ENCODE measurements at places on chromosomes 12 and 14.

GRCh38 chr12:91098461-91098860 lies 12.8 kb downstream of the LUM start:
- DNase-seq, result no peak

DNA sequence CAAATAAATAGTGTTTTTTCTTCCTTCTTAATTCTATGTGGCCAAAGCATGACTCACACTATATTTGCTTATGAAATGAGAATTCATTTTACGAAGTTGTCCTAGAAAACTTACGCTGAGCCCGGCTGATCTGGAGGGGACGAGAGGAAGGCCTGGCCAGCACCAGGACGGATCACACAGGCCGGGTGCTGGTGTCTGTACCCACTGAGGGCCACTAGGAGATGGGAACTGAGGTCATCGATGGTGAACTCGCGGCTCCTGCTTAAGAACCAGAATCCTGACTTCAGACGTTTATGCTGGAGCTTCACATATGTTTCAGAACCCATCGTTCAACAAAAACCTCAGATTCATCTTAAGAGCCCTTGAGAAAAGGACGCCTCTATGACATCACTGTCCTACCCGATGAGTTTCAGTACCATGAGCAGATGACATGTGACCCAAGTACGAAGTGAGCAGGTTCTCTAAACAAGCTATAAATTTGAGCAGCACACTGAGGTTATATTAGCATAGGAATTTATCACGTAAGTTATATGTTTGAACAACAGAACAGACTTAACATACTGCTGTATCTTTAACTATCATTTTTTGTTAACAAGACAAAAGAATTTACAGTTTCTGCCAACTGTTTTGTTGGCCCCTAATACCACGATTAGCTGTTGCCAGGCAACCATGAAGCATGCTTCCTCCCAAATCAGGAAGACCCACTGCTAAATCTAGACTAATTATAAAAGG lies 111.9 kb downstream of the FOXN3 start:
- DNase-seq, result no peak

DNA sequence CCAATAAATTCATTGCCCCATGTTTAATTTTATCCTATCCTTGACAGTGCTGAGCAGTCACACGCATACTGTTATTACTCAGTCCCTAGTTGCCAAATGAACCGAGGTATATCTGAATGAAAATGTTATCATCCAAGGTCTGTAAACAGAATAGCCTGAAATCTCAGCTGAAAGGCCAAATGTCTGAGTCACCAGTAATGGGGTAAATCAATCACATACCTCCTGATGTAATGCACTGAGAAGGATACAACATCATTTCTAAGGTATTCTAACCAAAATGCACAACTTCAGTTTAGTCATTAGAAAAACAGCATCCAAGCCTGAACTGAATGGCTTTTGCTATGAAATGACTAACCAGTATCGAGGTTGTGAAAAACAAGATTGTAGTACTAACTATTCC lies 228.6 kb downstream of the DPF3 start:
- no peak for DNase-seq

- DNase-seq, result no peak
These were observed 13.7 kb upstream of the TCTN2 start for GRCh38 chr12:123657211-123657610.

- no peak for DNase-seq
These were observed 21.8 kb downstream of the CHST11 start for GRCh38 chr12:104478396-104479122.

DNA sequence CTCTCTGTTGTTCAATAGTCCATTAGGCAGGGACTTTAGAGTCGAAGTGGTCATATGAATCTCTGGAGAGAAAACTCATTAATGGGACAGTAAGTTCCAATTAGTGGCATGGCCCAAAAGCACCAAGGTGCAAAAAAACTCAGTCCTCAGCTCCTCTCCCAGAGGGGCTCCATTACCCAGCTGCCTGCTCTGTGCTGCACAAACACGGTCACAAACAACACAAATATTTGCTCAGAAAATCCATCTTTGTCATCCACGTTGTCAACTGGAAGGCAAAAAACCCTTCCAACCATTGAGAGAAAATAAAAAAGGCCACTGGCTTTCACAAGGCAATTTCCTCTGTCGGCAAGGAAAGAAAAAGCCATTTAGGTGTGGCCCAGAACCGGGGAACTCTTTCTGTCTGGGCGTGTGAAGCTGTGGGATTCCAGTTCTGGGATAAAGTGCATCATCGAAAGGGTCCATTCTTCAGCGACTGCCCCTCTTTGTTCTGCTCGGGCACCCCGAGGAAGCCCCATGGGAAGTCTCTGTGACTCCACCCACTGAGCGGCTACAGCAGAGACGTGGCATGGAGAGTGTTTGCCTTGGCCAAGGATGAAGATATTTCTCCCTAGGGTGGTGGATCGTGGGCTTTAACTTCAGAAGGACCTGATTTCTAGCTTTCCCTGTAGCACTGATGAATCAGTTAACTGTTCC lies 137.6 kb downstream of the VRK1 start:
- DNase-seq, result no peak

DNA sequence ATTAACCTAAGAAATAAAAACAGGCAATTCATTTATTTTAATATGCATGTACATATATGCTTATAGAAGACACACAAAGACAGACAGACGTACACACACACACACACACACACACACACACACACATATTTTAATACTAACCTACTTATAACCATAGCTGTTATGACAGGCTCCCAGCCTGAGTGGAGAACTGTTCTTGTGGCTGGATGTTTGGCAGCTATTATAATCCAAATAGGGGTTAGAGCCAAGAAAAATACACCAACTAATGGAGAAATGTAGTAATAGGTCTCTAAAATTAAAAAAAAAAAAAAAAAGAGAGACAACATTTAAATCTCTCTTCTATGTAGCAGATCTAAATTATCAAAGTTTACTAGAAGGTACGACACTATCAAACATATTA lies 91.8 kb downstream of the SLC41A2 start:
- no peak for DNase-seq

- DNase-seq, result no peak
These were observed 28.8 kb downstream of the SCARB1 start for GRCh38 chr12:124834822-124835221.

- DNase-seq, result peak; percentile 71
These were observed 87.8 kb upstream of the NCOR2 start for GRCh38 chr12:124655048-124655697.

DNA sequence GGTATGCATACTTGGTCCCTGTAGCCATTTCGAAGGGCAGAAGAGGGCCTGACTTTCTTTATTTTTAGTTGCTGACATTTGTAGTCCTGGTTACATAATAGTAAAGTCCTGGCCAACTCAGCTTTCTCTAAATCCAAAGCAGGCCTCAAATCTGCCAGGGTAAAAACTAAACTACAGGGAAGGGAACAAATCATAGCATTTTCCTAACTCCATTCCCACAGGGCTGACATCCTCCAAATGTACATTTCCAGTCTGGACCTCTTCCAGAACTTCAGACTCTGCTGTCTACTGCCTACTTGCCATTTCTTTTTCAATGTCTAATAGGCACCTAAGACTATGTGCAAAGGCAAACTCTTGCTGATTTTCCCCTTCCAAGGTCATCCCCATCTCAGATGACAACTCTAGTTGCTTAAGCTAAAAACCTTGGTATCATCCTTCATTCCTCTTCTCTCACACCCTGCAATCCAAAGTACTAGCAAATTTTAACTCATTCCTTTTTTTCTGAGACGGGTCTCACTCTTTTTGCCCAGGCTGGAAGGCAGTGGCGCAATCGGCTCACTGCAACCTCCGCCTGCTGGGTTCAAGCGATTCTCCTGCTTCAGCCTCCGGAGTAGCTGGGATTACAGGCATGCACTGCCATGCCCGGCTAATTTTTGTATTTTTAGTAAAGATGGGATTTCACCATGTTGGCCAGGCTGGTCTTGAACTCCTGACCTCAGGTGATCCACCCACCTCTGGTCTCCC lies 2.0 kb downstream of the DDIT3 start:
- no peak for DNase-seq

- DNase-seq, result no peak
These were observed 80.0 kb downstream of the PRIMA1 start for GRCh38 chr14:93708311-93708734.

GRCh38 chr12:105443802-105444652 lies 113.5 kb downstream of the C12orf75 start:
- no peak for DNase-seq

GRCh38 chr14:105489542-105490266 lies 1.3 kb upstream of the TEDC1 start:
- peak; percentile 24 for DNase-seq

DNA sequence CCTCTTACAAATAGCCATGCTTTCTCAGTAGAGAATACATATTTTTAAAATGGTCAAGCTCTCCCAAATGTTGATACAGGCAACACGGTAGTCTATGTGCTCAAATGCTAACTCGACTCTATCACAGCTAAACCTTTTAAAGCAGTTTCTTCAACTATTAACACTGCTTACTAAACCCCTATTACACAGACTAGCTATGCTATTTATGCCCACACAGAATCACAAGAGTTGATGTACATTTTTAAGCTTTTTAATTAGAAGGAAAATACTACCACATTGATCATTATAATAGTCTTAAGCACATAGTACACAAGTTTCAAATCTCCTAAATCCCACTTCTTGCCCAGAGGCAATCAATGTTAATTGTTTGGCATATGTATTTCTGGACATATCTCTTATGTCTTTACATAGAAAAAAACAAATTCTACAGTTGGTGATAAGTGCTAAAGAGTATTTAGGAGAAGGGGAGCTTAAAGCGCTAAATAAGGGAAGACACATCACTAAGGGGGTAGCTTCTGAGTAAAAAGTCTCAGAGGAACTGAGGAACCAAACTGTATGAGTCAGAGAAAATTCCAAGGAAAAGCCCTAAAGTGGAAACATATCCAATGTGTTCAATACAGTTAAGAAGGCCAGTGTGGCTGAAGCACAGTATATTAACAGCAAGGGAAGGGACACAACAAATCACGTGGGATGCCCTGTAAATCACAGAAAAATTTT lies 13.7 kb downstream of the HNRNPC start:
- no peak for DNase-seq

DNA sequence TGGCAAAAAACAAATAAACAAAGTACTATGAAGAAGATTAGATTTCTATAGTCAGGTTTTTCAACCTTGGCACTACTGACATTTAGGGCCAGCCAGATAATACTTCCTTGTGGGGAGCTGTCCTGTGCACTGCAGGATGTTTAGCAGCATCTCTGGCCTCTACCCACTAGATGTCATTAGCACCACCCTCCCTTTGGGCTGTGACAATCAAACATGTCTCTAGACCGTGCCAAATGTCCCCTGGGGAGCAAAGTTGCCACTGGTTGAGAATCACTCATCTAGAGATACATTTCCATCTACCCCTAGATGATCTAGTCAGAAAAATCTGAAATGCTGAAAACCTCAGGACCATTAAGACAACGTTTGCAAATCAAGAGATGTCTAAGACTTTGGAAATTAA lies 29.9 kb downstream of the SRRM4 start:
- no peak for DNase-seq

DNA sequence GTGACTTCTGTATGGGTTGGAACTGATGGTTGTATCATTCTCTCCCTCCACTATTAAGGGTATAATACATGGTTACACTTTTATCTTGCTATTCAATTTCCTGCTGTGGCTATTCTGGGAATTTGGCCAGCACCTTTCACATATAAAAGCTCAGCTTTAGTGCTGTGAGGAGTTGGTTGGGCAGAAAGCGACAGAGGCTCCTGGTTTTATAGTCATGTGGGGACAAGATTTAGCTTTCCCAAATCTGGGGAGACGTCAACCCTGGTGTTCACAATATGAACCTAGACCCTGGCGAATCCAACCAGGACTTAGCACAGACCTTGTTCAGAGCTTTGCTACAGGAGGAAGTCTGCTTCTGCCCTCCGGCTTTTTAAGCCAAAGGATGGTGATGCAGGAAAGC lies 36.5 kb downstream of the FOS start:
- no peak for DNase-seq

DNA sequence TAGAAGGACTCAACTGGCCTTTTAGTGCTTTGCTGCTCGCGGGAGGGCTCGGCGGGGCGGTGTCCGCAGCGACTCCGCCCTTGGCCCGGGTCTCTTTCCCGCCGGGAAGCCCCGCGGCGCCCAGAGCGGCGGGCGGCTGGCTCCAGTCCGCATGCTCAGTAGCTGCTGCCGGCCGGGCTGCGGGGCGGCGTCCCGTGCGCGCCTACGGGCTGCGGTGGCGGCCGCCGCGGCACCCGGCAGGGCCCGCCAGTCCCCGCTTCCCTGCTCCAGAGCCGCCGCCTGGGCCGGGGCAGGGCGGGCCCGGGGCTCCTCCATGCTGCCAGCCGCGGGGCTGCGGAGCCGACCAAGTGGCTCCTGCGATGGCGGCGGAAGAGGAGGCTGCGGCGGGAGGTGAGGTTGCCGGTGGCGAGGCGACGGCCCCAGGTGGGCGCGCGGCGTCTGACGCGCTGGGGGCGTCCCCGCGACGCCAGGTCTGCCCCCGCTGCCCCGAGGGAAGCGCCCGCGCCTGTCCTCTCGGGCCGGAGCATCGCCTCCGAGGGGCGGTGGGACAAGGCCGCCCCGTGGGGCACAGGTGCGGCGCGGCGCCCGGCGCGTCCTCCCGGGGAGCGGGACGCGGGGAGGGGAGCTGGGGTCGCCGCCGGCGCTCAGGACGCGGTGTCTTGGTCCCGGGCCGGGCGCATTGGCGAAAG lies at the start of gene BMAL2:
Gene BMAL2 (plus strand): TSS at position 123 of the 689 bp plus-strand sequence. CDS start 237 bp downstream, at position 360.
- DNase-seq, result no peak

- DNase-seq, result peak; percentile 64
These were observed 17.4 kb downstream of the P2RX4 start for GRCh38 chr12:121227294-121227693.

DNA sequence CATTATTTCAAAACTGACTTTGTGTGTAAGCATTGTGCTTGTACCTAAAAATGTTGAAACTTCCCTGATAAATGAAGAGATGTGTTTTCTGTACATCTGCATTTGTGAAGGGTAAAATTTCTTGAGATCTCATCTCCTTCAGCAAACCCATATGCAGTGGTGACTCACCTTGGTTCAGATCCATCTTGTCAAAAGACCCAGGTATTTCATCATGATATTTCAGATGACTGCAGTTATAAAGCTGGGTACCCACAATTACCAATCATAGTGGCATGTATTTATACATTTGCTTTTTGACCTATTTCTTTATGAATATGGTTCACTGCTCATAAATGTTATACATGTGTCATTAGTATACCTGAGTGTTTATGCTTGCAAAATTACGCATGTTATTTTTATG lies 1213.6 kb downstream of the GALC start:
- no peak for DNase-seq

- no peak for DNase-seq
These were observed 7.7 kb upstream of the INF2 start for GRCh38 chr14:104681689-104682074.

DNA sequence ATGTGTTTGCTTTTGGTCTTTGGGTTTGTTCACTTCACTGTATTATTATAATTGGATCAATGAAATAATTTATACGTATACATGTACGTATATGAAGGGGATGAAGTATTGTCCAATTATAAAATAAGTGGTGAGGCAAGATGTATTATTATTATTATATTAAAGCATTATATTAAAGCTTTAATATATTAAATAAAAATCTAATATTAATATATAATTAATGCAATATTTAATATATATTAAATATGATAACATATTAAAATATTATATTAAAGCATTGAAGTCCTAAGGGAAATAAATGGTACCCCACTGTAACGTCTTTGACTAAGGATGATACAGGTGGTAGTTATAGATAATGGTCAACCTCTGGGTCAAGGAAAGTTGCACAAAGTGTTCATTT lies 63.7 kb upstream of the RTL1 start:
- no peak for DNase-seq

- DNase-seq, result no peak
These were observed 73.9 kb downstream of the RPS6KA5 start for GRCh38 chr14:90986510-90986909.

GRCh38 chr12:63406781-63407180 lies 255.8 kb upstream of the AVPR1A start:
- DNase-seq, result no peak

- no peak for DNase-seq
These were observed 175.8 kb upstream of the BCL2L14 start for GRCh38 chr12:11894890-11895289.
